ENCODE measurements at places on chromosomes 5 and 9.
A peak's percentile ranks its signal among the peaks of the same experiment; 100 is the strongest.

- DNase-seq, result no peak
These were observed 99.6 kb upstream of the TAF11L2 start for GRCh38 chr5:17398431-17398830.

GRCh38 chr5:140978983-140979382 lies 12.7 kb downstream of the PCDHAC2 start:
- DNase-seq, result no peak

GRCh38 chr9:126591083-126591482 lies 22.6 kb upstream of the LMX1B start:
- no peak for DNase-seq

GRCh38 chr5:53749621-53750020 lies 189.2 kb downstream of the NDUFS4 start:
- no peak for DNase-seq

- DNase-seq, result no peak
These were observed 250.4 kb upstream of the CHD1 start for GRCh38 chr5:99179206-99179605.

- no peak for DNase-seq
These were observed 728.2 kb downstream of the BRINP1 start for GRCh38 chr9:118640836-118641560.

DNA sequence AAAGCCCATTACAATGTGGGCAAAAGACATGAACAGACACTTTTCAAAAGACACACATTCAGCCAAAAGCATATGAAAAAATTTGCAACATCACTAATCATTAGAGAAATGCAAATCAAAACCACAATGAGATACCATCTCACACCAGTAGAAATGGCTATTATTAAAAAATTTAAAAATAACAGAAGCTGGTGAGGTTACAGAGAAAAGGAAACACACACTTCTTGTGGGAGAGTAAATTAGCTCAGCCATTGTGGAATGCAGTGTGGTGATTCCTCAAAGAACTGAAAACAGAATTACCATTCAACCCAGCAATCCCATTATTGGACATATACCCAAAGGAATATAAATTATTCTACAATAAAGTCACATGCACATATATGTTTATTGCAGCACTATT lies 585.2 kb upstream of the TUSC1 start:
- DNase-seq, result no peak

- peak; percentile 57 for DNase-seq
These were observed 21.0 kb downstream of the F2R start for GRCh38 chr5:76736679-76737556.

GRCh38 chr5:24368115-24368514 lies 276.7 kb downstream of the CDH10 start:
- DNase-seq, result no peak

DNA sequence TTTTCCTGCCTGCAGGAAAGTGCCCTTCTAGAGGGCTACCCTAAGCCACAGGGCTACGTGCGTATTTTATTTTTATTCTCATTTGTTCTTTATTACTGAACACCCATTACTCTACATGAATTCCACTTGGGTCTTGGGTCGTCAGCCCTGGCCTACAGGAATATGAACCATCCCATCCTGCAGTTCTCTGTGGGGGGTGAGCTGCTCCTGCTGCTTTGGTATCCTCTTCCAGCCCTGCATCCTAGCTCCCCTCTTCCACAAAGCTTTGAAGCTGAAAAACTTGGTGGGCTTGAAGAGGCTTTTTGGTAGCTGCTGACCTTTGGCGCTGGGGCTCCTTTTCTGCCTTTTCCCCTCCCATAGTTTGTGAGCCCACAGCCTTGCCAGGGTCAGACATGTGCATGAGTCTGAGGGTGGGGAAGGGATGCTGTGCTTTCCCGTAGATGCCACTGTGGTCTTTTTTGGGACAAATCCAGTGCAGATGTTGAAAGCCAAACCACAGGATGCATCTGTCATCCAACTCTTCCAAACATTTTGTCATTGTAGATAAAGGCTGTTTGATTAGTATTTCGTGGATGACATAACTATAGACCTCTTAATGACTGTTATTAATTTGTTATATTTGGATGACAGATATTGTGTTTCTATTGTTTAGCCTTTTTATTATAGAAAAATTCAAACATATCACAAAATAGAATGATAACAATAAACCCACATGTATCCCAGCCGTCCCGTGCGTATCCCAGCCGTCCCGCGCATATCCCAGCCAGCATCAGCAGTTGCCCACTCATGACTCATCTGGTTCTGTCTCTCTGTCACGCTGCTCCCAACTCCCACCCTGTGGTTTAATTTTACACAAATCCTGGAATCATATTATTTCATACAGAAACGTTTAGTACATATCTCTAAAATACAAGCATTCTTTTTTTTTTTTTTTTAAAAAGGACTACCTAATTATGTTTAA lies 43.9 kb downstream of the SLC46A2 start:
- DNase-seq, result no peak

- DNase-seq, result no peak
These were observed 44.1 kb downstream of the WNK2 start for GRCh38 chr9:93228030-93228429.

DNA sequence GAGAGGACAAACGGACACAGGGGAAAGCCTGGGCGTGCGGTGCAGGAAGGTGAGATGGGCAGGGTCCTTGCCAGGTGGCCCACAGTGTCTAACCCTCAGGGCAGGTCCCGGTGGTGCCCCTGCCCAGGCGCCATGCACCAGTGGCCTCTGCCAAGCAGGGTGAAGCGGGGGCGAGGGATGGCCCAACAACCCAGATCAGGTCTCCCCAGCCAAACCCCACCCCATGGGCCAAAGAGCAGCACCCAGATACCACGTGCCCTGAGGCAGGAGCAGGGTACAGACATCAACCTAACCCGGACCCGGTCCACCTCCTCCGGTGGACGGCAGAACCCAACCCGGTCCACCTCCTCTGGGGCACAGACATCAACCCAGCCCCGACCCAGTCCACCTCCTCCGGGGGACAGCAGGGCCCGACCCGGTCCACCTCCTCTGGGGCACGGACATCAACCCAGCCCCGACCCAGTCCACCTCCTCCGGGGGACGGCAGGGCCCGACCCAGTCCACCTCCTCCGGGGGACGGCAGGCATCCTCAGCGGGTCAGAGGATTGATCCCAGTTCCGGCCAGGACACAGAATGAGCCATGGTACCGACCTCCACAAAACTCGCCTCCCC lies 12.8 kb downstream of the SLC12A7 start:
- no peak for DNase-seq

DNA sequence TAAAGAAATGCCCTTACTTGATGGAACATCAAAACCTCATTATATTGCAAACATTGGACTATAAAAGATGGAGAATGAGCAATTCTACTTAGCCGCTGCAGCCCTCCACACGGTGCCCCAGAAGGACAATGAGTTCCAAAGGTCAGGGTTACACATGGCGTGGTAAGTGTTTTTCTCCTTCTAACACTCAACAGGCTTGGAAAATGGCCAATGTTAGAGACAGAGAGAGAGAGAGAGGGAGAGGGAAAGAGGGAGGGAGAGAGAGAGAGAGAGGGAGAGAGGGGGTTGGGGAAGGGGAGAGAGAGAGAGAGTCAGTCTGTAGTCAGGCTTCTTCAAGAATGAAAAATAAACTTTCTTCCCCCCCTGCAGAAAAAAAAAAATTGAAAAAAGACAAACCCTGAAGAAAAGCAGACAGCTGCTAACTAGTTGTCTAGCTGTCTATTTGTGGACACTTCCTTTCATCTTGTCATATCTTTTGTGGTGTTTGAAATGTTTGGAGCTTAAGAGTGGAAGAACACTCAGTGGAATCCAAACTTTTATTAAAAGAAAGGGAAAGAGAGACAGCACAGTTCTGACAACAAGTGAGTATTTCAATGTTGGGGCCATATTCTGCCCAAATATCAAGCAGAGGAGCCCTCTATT lies 324.8 kb downstream of the TMEM38B start:
- no peak for DNase-seq

DNA sequence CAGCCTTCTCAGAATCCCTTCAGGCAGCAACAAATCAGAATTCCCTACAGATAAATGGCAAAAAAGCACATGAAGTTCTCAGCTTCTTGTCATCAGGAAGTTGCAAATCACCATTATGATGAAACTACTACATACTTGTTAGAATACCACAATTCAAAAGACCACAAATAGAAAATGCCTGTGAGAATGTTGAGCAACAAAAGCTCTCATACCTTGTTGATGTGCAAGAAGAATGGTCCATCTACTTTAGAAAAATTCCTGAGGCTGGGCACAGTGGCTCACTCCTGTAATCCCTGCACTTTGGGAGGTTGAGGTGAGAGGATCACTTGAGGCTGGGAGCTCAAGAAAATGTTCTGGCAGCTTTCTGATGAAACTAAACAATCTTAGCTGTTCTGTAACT lies 278.1 kb downstream of the ICE1 start:
- no peak for DNase-seq

DNA sequence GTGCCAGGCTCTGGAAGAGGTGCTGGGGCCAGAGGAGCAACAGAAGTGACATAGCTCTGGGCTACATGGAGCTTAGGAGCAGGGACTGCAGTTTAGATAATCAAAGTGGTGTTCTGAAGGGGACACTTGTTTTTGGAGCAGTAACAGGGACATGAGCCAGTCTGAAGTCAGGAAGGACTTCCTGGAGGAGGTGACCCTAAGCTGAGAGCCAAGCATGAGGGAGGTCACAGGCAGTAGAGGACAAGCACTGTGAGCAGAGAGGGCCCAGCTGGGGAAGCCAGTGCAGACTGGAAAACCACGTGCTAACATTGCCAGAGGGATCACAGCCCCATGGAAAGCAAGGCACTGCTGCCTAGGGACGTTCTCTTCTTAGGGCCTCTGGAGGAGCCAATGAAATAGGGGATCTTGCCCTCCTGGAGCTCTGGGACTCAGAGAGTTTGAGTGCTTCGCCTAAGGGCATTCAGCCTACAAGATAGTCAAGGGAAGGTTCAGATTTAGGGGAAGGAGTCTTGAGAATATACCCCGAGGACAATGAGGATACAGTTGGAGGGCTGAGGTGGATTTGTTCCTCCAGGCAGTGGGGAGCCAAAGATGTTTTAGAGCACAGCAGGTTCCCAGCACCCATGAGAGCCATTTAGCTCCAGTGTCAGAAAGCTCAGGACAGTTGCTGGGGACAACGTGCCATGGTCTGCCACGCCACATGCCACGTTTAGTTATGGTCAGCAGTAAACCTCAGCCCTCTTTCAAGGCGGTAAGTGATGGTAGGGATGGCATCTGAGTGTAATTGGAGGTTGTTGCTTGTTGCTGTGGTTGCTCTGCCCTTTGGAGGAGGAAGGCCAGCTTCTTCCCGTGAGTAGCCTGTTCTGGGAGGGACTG lies 40.5 kb upstream of the SH3PXD2B start:
- no peak for DNase-seq

DNA sequence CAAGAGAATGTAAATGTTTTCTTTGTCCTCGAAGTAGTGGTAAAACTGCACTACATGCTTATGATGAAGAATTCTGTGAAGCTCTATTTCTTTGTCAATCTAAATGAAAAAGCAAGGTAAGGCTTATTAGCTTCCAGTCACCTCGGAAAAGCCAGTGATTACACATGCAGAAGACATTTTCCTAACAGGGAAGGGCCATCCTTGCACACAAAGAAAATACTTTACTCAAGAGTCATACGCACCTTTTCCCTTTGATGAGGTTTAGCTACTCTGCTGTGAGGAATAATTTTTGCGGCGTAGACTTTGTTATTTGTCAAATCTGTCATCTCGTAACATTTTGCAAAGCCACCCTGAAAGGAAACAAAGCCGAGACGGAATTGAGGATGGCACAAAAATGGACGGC lies 1.1 kb downstream of the PLK2 start:
- no peak for DNase-seq

DNA sequence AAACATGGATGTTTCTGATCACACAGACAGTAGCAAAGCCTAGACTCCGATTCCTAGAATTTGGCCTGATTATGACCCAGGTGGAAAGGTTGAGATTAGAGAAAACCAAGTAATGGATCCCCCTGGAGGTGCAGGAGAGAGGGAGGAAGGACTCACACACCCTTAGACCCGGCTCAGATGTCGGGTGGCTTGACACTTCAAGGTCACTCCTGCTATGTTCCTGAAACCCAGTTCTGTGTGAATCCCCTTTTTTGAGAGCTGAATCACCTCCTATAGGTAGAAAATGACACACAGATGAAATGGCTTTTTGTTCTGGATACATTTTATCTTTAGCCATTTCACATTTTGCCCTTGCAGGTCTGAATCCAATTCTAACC lies 192.8 kb downstream of the ARRDC3 start:
- no peak for DNase-seq

DNA sequence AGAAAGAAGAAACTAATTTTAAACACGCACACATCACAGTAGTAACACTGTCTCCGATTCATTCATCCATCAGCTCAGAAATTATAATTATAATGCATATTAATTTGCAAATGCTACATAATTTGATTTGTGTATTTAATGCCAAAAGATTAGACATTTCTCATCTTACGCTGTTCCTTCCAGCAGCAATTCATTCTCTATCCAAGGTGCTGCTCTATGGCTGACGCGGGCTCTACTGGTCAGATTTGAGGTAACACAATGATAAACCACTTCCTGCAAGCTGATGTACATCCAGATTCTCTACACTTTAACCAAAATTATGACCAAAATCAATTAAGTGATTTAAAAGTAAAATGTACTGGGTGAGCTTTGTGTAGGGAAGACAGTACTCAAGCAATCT lies 77.9 kb upstream of the ICE1 start:
- DNase-seq, result no peak

DNA sequence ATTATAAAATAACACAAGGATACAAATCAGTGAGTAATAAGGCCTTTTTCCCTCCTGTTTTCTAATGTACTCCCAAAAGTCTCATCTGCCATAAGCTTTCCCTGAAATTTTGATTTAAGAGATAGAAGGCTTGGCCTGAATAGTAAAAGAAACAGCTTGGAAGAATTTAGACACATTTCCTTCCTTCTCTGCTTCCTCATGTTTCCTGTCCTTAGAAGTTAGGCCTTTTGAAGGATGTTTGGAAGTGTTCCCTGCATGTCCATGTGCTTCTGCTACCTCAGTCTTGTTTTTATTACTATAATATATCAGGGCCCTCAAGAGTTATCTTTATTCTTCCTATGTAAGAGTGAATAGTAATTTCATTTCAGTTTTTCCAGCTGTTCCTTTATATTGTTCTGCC lies 242.7 kb downstream of the DEPDC1B start:
- DNase-seq, result no peak

DNA sequence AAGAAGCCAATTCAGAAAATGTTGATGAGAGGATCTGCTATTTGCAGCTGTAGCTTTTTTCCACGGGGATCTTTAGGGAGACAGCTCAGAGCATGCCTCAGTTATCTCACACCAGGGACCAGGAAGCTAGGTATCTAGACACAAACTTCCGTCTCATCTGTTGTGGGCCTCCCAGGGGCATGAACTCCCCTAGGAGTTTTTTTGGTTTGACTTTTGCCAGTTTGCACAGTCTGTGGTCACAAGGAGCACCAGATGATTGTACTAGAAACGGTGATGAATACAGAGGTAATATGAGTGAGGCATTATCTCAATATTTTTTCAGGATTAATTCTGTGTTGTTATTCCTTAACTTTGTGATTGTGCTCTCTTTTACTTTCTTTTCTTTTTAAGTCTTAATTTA lies 533.2 kb upstream of the SEMA6A start:
- DNase-seq, result no peak

GRCh38 chr9:107489687-107490605 lies at the start of gene KLF4:
Gene KLF4 (minus strand): TSS chr9:107489769. CDS start chr9:107489172, 597 bp downstream.
- DNase-seq, result peak; percentile 84

- no peak for DNase-seq
These were observed 29.4 kb downstream of the ZCCHC7 start for GRCh38 chr9:37149666-37150308.

- no peak for DNase-seq
These were observed 128.1 kb downstream of the CRB2 start for GRCh38 chr9:123484130-123484529.

Measured in activated CD4-positive, alpha-beta T cell treated with anti-CD3 and anti-CD28 coated beads, Interleukin-2, Interleukin-6, amounts not matched to agents 100 ng/mL and 50 ng/mL, durations not matched to agents 16 hours and 8 hours (primary cell).